ENCODE measurements at places on chromosomes 12 and 14. TPM values are rescaled to one million over a fixed set of nuclear protein-coding genes. Genes with fewer than 3 reads are reported as not detected.

DNA sequence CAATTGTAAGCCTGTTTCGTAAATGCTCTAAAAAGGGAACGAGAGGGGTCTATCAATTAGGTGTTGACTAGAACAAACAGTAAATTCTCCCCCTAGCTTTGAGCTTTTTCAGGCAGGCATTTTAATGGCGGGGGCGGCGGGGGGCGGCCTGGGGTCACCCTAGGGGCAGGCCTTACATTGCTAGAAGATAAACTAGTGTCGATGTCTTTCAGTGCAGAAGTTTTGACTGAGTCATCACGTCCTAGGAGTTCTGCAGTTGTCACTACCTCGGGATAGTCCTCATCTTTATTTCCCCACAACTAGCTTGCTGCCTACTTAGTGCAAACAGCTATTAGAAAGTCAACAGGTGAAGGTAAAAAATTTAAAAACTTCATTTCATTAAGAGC lies 1.6 kb downstream of the ATP6V1D start:
- no peak for DNase-seq
- peak overlapping the region; percentile 9 for H3K27ac ChIP-seq
- H3K4me3 ChIP-seq, result peak overlapping the region; percentile 86
- peaks cover 31% of the 10 kb centered on the region for H3K4me1 ChIP-seq
- peaks cover 8% of the 10 kb centered on the region for H3K36me3 ChIP-seq

DNA sequence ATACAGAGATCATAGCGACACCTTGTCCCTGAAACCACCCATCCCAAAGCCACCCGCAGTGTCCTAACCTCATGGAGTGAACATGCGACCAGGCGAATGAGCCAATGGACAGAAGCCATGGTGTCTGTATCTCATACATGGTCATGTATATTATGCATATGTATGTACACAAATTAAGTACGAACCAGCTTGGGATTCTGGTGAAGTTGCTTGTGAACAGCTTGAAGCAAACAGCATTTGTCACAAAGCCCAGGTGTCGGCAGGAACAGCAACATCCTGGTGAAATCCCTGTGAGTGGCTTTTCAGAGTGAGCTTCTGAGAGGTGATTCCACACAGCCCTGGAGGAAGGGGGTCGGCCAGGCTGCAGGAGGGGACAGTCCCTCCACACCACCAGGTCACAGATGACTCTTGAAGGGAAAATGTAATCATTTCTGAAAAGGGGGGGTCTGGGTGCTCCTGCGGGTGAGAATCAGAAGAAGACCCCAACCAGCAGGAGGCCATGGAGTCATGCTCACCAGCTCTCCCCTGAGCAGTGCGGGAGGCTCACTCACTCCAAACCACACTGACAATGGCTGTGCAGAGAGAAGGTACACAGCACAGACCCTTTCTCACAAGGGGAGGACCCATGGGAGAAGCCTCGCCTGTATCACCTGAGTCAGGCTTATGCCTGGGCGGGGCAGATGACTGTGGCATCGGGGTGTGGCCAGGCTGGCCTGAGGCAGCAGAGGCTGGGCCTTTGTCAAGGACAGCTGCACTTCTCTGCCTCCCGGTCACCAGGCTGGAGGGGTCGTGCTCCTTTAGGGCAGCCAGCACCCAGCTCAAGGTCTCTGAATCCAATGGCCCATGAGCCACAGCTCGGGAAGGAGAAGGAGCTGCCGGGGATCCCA lies 14.3 kb downstream of the CHGA start:
- H3K36me3 ChIP-seq, result no peaks in the 10 kb centered on the region
- no peak overlapping the region for H3K27ac ChIP-seq
- no peaks in the 10 kb centered on the region for H3K4me1 ChIP-seq
- no peak overlapping the region for H3K4me3 ChIP-seq
- no peaks in the 10 kb centered on the region for H3K27me3 ChIP-seq
- no peak for DNase-seq

CCDC184 gene
- total RNA-seq, result 0.69 TPM

CAMKK2 gene
- 41.6 TPM for total RNA-seq

- H3K36me3 ChIP-seq, result no peaks in the 10 kb centered on the region
- no peaks in the 10 kb centered on the region for H3K27me3 ChIP-seq
- H3K4me3 ChIP-seq, result no peak overlapping the region
- peak; percentile 23 for DNase-seq
- H3K27ac ChIP-seq, result no peak overlapping the region
- H3K4me1 ChIP-seq, result no peaks in the 10 kb centered on the region
These were observed 22.0 kb upstream of the TMED10 start for GRCh38 chr14:75198291-75198933.

DNA sequence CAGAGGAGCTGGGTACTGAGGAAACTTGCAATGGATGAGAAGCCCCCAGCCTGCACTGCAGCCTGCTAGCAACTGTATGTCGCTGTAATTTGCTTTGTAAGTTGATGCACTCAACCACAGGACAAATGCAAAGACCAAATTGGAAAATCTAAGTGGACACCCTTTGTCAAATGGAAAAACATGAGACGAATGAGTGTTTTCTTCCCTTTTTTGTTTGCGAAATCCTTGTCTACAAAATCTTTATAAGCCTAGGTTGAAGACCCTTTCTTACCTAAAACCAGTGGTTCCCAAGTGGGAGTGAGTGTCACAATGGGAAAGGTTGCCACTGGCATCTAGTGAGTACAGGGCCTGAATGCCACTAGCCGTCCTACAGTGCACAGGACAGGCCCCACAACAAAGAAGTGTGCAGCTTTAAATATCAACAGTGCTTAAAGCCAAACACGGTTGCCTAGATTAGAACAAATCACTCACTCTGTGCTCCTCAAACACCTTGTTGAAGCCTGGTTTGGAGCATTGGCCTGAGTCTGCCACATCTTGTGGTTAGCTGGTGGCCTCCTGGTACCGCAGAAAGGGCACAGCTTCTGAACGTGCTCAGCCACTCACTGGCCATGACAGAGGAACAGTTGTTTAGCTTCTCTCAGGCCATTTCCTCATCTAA lies 7.6 kb upstream of the VASH1 start:
- no peaks in the 10 kb centered on the region for H3K36me3 ChIP-seq
- no peak for DNase-seq
- no peaks in the 10 kb centered on the region for H3K4me1 ChIP-seq
- H3K4me3 ChIP-seq, result no peak overlapping the region
- H3K27me3 ChIP-seq, result no peaks in the 10 kb centered on the region

Measured in A673 (cell line).